ENCODE measurements at places on chromosomes 5 and 9.

DNA sequence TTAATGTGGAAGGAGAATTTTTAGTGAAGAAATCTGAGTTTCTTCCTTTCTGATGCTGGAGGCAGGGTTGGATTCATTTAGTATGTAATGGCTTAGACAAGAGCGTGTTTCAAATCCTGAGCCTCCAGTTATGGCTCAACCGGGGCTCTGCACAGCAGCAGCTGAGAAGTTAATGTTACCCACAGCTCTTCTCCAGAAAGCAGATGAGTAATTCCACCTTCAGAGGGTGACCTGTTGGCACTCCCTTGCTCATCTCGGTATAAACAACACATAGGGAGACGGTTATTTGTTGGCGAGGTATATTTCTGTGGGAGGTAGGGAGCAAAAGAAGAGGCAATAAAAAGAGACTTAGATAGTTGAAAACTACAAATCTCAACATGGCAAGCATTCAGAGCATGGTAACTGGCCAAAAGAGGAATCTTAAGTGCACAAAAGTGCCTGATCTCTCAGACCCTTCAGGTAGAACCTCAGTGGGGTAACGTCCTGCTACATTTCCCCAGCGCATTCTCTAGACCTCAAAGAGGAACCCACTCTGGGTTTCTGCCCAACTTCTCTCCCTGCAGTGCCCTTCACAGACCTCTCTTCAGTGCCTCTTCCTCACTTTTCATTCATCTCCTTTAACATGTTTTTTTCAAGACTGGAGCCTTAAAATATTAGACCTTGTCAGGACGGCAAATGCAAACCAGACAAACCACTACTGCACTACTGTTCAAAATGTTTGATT, 417.5 kb upstream of the ADAMTSL1 start:
- no peak for DNase-seq

DNA sequence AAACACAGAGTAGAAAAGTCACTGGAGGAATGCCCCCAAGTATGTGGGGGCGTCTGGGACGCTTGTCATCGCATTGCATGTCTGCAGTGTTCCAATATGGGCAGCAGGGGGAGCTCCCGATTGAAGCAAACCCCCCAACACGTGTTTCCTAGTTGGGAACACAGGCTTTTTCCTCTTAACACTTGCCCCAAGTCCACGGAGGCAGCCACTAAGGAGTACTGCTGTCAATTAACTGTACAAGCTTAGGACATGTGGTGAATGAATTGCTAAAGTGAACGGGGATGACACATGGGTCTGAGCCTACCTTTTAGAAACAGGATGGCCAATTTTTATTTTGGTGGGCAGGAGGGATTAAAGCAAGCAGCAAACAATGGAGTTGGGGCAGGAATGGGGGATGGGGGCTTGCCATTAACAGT, 2.2 kb downstream of the GABRB2 start:
- no peak for DNase-seq

GRCh38 chr5:158754018-158754514, 345.6 kb downstream of the EBF1 start:
- DNase-seq, result no peak

DNA sequence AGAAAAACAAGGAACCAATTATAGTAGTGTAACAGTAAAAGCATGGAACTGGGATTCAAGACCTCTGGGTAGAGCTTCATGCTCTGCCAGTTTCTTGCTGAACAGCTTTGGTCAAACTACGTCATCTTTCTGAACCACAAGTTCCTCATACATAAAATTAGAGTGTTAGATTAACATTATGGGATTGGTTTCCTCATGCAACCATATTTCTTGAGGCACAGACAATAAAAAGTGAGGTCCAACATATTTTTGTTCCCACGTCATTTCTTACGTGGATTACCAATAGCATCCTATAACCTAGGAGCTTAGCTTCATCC, 354.8 kb downstream of the TMEM232 start:
- no peak for DNase-seq

- no peak for DNase-seq
Measured at GRCh38 chr9:134459164-134459563, 132.9 kb downstream of the RXRA start.

All from LNCaP clone FGC (cell line).